Substantia nigra (tissue), 51 donors: ENCODE measurements at places on chromosomes 6 and 20.

DNA sequence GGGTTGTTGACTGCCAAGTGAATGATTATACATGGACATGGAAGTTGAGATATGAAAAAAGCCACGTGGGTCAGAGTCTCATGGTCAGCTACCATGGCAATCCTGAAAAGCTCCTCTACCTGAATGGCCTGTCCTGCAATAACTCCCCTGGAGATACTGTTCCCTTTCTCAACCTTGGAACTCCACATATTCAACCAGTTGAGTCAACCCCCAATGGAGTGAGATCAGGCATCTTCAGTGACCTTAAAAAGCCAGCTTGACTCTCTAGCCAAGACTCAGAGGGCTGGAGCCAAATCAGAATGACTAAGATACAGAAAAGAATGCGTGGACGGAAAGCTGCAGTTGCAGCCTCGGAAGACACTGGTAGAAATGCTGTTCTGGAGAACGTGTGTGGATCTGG lies 341.3 kb downstream of the FOXA2 start:
- no peak for DNase-seq

- no peak for DNase-seq
These were observed 2.7 kb upstream of the RAET1L start for GRCh38 chr6:150027806-150028565.

DNA sequence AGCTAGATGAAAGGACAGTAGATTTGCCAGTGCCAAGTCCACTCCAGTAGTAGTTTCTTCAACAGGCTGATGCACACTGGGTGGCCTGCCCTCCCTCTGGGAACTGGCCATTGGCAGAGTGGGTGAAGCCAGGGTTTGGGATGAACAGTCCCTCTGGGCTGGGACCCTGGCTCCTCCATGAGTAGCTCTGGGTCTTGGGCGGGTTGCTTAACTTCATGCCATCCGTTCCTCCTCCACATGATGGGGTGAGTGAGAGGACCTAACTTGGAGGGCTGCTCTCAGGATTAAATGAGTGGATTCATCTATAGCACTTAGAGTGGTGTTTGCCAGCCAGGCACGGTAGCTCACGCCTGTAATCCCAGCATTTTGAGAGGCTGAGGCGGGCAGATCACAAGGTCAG lies 47.2 kb downstream of the PLAGL2 start:
- no peak for DNase-seq

GRCh38 chr20:40942006-40942405 lies 86.6 kb upstream of the TOP1 start:
- DNase-seq, result no peak

GRCh38 chr20:36777576-36777975 lies 4.0 kb upstream of the DSN1 start:
- DNase-seq, result no peak

DNA sequence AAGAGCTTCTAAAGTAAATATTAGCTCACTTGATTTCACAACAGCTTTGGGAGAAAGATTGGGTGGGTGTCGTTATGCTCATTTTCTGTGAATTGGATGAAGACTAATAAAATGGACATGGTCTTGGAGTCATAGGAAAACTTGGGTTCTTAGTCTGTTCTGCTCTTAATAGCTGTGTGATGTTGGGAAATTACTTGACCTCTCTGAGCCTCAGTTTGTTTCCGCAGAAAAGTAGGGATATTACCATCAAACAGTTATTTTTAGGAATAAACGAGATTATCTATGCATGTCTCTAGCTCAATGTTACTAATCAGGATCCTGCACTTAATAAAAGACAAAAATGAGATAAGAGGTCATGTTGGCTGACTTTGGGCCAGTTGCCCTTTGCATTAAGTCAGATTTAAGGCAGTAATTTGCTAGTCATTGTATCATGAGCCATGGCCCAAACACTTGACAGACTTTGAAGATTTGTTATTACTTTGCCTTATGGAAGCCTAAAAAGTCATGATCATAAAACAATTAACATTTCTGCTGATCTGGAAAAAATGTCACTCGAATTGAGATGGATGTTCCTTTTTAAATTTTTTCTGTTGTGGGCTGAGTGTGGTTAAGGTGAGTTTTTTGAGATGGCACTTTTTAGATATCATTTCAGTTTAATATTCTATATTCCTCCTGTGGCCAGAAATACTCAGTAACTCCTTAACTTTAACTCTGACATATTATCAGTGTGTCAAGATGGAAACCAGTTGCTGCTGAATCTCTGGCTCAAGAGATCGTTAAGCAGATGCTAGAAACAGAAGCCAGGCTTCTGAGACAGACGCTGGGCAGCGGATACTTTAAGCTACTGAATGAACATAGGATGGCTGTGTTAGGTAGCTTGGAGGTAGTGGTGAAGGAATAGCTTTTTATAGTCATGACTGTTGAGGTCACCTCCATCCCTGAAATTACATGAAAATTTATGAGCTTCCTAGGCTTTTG lies 291.6 kb downstream of the PHF3 start:
- DNase-seq, result no peak

DNA sequence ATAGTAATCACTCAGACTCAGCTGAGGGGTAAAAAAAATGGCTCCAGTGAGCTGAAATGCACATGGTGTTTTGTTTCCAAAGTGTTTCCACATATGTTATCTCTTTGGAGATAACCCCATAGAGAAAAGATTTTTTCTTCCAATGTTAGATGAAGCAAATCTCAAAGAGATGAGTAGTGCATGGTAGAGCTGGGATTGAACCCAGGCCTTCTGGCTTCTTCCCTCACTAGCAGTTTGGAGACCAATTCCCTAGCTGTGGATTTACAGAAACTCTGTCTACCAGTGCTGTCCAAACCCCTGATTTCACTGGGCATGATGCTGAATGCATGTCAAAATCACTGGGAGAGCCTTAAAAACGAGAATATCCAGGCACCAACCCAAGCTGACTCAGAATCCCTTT lies 165.1 kb downstream of the LRFN2 start:
- DNase-seq, result no peak

GRCh38 chr20:57699395-57699794 lies 10.4 kb downstream of the PMEPA1 start:
- no peak for DNase-seq

DNA sequence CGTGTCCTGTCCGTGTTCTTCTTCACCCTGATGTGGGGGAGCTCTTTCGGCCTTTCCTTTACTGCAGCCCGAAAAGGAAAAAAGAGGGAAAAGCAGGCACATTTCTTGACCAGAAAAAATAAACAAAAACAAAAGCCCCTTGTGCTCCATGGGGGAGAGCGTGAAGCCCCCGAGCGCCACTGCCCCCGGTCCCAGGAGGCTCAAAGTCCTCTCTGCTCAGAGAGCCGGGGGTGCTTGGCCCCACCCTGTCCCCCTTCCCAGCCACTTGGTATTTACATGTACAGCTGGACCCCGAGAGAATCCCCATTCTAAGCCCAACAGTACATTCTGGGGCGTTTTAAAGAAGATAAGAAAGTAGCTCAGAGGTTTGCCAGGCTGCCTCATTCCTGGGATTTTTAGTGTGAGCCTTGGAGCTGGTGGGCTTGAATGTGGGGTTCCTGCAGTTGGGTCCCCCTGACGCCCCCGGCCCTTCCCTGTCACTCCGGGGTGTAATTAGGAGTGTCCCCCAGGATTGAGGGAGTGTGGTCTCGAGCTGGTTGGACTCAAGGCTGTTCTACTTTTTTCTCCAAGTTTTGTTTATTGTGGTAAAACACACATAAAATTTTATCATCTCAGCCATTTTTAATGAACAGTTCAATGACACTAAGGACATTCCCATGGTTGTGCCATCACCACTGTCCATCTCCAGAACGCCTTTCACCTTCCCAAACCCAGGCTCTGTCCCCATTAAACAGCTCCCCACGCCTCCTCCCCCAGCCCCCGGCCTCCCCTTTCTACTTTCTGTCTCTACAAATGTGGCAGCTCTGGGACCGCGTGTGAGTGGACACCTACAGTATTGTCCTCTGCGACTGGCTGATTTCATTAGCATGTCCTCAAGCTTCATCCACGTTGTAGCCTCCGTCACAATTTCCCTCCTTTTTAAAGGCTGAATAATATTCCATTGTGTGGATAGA lies 55.7 kb upstream of the BHLHE23 start:
- no peak for DNase-seq

- no peak for DNase-seq
These were observed 301.8 kb downstream of the TBC1D32 start for GRCh38 chr6:121032268-121033006.

DNA sequence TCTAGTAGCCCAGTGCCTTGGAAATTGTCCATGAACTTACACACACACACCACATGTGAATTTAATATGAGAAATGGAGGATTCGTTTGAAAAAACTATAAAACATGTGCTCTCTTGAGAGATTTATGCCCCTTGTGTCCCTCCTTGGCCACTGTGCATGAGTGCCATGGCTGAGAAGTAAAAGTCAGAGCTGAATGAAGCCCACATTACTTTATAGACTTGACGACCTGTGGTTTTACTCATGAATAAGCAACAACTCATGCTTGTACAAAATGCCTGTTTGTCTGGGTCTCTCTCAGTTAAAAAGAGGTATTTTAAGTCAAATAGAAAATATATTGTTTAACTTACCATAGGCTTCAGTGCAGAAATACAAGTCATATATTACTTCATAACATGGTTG lies 102.7 kb downstream of the KCNQ5 start:
- DNase-seq, result no peak

GRCh38 chr20:38343311-38344106 lies 2.8 kb upstream of the LBP start:
- no peak for DNase-seq

GRCh38 chr6:98946266-98946878 lies 1.4 kb downstream of the FBXL4 start:
- no peak for DNase-seq

DNA sequence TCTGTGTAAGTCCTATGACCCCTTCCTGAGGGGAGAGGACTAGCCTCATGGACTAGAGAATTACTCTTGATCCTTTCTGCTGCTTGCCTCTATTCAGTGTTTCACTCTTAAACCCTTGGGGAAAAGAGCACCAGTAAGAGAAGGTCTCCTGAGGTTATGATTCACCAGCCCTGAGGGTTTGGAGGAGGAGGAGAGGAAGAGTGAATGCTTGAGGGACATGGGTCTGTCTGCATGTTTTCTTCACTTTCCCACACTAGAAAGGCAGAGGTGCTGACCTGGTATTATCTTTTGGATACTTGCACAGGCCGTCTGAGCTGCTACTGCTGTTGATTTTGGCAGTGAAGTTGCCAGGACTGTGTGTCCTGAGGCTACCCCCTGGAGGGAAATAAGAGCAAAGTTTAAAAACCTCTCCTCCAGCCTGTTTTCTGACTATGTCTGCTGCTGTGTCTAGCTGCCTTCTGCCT lies 78.3 kb downstream of the CD109 start:
- no peak for DNase-seq

- DNase-seq, result no peak
These were observed 46.3 kb upstream of the FABP7 start for GRCh38 chr6:122733259-122733658.

DNA sequence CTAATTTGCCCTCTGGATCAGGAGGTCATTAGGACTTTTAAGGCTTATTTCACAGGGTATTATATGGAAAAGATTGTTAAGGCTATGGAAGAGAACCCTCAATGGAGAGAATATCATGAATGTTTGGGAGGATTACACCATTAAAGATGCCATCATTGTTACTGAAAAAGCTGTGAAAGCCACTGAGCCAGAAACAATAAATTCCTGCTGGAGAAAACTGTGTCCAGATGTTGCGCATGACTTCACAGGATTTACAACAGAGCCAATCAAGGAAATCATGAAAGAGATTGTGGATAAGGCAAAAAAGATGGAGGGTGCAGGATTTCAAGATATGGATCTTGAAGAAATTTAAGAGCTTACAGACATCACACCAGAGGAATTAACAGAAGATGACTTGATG lies 798.3 kb upstream of the SLC35B3 start:
- DNase-seq, result no peak

- no peak for DNase-seq
These were observed 983 bp upstream of the KCNQ5 start for GRCh38 chr6:72620871-72621290.

DNA sequence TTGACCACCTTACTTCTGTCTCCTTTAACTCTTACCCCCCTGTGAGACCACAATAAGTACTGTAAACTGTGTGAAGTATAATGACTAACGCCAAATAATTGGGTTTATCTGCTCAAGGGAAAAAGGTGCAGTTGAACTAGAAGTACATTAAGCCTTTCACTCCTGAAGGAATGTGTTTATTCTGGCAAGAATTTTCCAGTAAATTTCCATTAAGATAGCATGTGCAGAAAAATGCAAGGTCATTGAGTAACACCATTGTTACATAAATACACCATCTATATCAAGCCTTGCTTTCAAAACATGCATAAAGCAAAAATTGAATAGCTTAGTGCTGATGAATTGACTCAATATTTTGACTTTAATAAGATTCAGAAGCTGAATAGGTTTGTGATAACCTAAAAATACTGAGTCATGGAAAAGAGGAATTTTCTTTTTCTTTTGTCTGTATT lies 65.4 kb downstream of the ARHGAP18 start:
- DNase-seq, result no peak

DNA sequence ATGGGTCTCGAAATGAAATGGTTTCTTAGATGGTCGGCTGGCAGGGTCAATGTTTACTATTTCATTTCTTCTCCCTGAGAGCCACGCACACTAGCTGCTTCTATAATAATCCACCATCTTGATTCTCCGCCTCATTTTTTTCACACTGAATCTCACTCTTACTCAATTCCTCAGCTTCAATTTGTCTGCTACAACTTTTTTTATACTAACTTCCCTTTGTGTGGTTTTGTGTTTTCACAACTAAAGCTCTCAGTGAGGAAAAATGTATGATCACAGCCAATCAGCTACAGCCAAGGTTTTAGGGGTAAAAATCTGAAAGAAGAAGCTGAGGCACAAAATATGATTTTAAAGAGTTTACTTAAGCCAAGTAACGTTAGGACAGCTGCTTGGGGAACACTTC lies 1309.4 kb downstream of the EPHA7 start:
- DNase-seq, result no peak

- no peak for DNase-seq
These were observed 32.6 kb upstream of the TULP4 start for GRCh38 chr6:158279615-158280014.

DNA sequence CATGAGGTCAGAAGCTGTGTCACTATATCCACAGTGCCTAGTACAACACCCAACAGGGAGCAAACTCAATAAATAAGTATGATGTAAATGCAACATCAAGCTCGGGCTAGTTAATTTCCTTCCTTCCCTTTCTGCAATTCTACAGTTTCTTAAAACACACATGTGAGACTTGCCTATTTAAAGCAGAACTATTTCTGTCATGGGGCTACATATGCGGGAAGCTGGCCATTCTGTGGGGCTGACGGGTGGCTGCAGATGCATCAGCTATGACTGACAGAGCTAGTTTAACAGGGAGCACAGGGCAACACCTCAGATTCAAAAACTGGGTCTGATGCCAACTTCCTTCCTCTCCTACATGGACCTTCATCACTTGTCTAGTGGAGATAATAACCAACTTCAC lies 118.1 kb upstream of the ENPP5 start:
- DNase-seq, result no peak

- DNase-seq, result no peak
These were observed 55.9 kb upstream of the TRAF3IP2 start for GRCh38 chr6:111661541-111662061.
